Activated naive CD4-positive, alpha-beta T cell (primary cell): ENCODE measurements at places on chromosomes 5 and 9.
A peak's percentile ranks its signal among the peaks of the same experiment; 100 is the strongest.

- no peak for DNase-seq
Measured at GRCh38 chr9:98911042-98911441, 32.7 kb upstream of the COL15A1 start.

GRCh38 chr5:170330568-170331054 lies 33.0 kb upstream of the LCP2 start:
- DNase-seq: no peak

GRCh38 chr9:84758817-84759216 lies 89.3 kb downstream of the NTRK2 start:
- no peak for DNase-seq

- no peak for DNase-seq
Measured at GRCh38 chr9:98880311-98881015, 63.2 kb upstream of the COL15A1 start.

GRCh38 chr9:131738293-131739132 lies 1.4 kb downstream of the RAPGEF1 start:
- DNase-seq: no peak

DNA sequence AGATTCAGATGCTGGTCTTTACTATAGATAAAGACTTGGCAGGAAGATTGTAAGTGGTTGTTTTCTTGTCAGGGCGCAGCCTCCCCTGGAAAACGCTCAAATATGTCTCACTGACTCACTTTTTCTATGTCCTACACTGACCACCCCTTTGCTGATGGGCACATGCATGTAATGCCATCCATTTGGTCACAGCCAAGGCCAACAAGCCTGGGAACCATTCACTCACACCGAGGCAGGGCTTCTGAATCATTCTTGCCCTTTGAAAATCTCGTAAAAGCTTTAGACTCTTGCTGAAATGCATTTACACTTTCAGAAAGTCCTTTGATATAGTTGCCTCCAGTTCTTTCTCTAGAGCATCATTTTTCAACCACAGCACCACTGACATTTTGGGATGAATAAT lies 249.4 kb downstream of the ACTL7B start:
- DNase-seq: no peak

DNA sequence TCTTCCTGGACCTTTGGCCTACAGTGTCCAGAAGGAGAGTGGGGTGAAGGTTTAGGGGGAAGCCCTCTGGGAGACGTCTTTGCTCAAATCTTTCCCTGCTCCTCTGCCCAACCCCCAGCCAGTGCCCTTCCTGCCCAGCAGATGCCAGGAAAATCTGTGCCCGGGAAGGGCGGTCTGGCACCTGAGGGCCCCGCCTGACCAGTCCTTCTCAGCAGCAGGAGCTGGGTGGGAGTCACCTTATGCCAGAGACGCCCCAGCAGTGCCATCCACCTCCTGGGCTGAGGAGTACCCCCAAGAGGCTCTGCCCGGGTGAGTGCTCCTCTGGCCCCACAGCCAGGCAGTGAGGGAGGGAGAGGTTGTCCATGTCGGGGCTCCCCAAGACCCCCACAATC lies 14.9 kb upstream of the CERCAM start:
- no peak for DNase-seq

DNA sequence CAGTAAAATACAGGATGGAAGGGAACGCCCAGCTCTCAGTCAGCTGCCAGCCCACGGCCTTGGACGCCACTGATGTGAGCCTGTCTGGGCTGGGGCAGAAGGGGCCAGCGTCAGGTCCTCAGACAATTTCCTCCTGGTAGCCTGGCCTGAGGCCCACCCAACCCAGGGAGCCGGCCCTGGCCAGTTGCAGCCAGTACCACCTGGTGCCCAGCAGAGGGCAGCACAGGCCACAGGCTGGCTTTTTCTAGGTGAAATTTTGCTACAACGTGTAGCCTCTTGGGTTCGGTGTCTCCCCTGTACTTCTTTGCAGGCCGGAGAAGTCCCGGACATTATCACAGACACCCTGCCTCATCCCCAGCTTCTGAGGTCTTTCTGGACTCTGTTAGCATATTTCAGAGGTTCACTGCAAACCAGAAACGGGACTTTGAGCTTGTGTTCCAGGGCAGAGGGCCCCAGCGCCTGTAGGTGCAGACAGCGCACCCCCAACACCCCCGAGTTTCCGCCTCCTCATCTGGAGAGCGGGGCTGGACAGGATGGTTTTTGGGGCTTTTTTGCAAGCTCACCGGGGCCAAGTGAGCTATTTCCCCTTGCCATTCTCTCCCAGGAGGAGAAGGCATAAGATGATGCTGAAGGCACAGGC lies 45.9 kb upstream of the KCNMB1 start:
- peak; percentile 14 for DNase-seq

- no peak for DNase-seq
Measured at GRCh38 chr9:122056484-122056883, 36.6 kb downstream of the TTLL11 start.

- no peak for DNase-seq
Measured at GRCh38 chr5:140015706-140016105, 27.4 kb downstream of the NRG2 start.

GRCh38 chr9:137280474-137281344 lies 3.2 kb downstream of the TOR4A start:
- DNase-seq: no peak

- DNase-seq: no peak
Measured at GRCh38 chr5:64180661-64181343, 15.2 kb downstream of the RNF180 start.

DNA sequence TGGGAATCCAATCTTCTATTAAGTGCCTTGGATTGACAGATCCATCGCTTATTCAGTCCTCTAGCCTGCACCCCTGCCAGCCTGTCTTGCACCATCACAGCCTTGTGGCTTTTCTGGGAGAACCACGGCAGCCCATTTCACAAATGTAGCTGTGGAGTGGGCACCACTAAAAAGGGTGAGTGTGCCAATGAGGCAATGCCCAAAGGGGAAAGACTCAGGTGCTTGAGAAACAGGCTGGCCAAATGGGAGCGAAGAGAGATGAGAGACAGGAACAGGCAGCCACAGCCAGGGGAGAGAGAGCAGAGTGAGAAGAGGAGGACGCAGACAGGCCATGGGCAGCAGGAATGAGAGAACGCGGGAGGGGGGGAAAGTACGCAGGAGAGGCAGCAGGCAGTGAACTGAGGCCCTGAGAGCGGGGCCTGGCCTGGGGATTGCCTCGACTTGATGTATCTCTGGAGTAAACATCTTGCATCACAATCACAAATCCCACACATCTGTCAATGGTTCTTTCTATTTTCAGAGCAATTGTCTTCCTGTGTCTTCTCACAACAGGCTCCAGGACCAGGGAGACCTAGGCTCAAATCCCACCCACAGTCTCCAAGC lies 173.1 kb downstream of the SYK start:
- DNase-seq: no peak

DNA sequence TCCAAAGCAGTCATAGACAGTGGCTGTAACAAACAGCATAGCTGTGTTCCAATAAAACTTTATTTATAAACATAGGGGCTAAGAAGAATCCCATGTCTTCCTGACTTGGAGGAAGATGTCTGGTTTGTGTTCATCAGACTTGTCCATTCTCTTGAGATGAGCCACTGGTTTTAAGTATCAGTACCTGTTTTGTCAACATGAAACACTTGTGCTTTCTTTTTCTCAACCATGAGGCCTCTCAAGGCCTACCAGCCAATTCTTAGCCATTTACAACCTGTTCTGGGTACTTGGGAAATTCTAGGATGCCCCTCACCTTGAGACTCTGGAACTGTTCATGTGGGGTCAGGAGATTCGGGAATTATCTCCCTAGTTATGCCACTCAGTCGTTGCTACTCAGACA lies 154.3 kb upstream of the PPP1R2B start:
- no peak for DNase-seq

DNA sequence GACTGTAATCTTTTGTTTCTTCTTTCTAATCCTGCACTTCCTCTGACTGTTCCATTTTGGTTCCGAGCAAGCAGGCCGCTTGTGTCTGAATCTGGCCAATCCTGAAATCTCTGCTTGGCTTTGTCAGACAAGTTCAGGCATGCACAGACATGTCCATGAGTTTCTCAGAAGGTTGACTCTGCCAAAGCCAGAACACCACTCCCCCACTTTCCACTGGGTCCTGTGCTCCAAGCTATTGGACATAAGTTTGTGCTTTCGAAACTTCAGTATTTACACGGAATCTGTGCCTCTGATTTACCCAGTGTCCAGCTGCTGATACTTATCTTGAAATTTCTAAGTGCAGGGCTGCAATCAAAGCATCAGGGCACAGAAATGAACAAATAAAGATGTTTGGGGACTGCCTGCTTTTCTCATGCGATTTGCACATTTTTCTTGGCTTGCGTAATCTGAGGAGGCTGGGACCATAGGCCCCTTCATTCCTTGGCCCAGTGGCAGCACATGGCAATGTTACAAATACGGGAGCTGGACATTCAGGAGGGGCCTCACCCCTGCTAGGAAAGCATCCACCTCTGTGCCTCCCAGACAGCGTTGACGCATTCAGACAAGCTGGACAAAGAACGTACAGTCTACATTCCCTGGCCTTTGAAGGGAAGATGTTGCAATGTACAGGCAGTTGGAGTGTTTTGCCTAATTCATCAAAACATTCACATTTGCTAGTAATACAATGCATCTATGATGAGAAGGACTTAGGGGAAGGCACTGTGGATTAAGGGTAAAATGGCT lies 209.2 kb upstream of the PAPPA start:
- no peak for DNase-seq

DNA sequence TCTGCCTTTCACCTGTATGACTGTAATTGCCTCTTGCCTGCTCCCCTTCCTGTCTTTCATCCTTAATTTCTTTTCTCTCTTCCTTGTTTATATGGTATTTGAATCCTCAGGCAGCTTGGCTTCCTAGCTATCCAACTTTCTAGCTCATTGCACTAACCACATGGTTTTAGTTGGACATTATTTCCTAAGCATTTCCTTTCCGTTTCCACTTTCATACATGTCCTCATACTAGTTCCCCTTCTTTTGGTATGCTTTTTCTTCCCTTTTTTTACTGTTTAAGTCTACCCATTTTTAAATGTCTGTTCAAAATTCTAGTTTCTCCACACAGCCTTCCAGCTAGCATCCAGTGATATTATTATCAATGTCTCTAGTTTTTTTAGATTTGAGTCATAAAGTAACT lies 6.6 kb downstream of the CWC27 start:
- DNase-seq: no peak

- DNase-seq: no peak
Measured at GRCh38 chr5:10652606-10653005, 88.7 kb downstream of the ANKRD33B start.

- DNase-seq: no peak
Measured at GRCh38 chr5:170161069-170161468, 55.4 kb downstream of the FOXI1 start.

DNA sequence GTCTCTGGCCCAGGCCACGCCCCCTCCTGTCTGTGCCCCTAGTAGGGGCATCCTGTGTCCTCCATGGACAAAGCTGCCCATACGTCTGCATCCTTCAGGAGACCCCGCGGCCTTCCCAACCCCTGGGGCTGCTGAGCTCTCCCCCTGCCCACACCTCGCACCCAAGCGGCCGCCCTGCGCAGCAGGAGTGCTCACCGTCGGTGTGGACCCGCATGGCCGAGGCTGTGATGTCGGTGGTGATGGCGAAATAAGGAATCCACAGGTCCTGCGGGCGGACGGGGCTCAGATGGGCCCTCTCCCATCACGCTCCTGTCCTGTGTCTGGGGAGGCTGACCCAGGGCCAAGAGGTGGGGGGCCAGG lies 4.8 kb upstream of the NSMF start:
- DNase-seq: no peak

GRCh38 chr5:119255571-119256356 lies 100.1 kb upstream of the TNFAIP8 start:
- DNase-seq: no peak

GRCh38 chr5:1745123-1745795 lies 54.4 kb downstream of the MRPL36 start:
- no peak for DNase-seq

DNA sequence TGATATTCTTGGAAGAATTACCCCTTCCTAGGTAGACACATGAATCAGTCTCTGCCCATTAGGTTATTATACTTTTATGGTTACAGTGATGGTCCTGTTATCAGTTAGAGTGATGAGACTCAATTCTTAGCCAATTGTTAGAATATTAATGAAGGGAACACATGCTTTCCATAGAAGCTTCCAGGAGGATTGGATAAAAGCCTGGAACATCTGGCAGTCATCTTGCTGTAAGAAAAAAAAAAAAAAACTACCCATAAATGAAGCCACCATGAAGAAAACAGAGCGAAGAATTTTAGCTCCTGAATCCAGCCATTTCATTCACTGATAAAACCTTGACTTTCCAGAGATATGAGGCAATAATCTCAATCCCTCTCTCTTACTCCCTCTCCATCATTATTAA lies 262.5 kb upstream of the GRIN3A start:
- no peak for DNase-seq

DNA sequence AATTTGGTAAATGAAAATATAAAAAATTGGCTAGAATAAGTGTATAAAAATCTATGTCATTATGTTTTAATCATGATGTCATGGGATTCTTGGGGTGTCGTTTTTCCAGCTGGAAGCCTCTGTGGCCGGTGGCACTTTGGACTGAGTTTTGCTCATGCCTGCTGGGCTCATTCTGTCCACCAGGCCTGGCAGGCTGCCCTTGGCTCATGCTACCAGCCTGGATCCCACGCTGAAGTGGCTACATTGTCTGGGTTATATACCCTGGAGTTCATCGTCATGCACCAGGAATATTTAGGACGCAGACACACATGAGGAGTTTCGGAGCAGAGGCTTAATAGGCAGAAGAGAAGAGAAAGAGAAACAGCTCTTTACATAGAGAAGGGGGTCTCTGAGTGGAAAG lies 1913.7 kb upstream of the WWC1 start:
- DNase-seq: no peak

DNA sequence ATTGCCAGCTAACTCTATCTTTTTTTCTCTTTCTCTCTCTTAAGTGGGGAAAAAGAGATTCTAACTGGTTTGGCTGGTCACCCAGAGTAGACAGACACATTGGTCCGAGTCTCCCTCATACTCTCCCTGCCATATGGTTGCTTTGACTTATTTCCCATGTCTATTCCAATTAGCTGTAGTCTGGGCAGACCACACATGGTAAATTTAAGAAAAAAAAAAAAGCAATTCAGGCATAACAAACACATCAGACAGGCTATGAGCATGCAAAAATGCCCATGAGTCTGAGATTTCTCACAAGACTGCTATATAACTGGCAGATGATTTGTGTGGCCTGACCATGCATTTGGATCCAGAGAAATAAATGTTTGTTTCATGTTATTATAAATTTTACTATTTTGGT lies 110.2 kb upstream of the FGF10 start:
- no peak for DNase-seq

GRCh38 chr5:31335456-31335855 lies 142.0 kb downstream of the CDH6 start:
- no peak for DNase-seq

GRCh38 chr9:89600831-89601230 lies 4.0 kb upstream of the GADD45G start:
- no peak for DNase-seq

GRCh38 chr9:98240475-98240874 lies 15.0 kb downstream of the TBC1D2 start:
- DNase-seq: no peak

GRCh38 chr5:130868186-130868840 lies 296.7 kb downstream of the HINT1 start:
- no peak for DNase-seq

- DNase-seq: no peak
Measured at GRCh38 chr5:87782916-87783315, 370.2 kb upstream of the CCNH start.

- no peak for DNase-seq
Measured at GRCh38 chr9:116149844-116150243, 3.7 kb upstream of the PAPPA start.
